ENCODE measurements at places on chromosomes 16 and 17. TPM values are rescaled to one million over a fixed set of nuclear protein-coding genes. Genes with fewer than 3 reads are reported as not detected.

Gene ZP2
- polyA plus RNA-seq: not detected

Gene RSAD1
- polyA plus RNA-seq: 54.4 TPM

Gene KRTAP4-5
- not detected for polyA plus RNA-seq

Gene GNAO1
- polyA plus RNA-seq: 0.58 TPM

Gene NTN1
- not detected for polyA plus RNA-seq

Gene PYY
- polyA plus RNA-seq: not detected

Gene NPB
- not detected for polyA plus RNA-seq

Gene CCL23
- not detected for polyA plus RNA-seq

Gene ZFPM1
- 0.15 TPM for polyA plus RNA-seq
